ENCODE measurements at places on chromosomes 3 and 15. TPM values are rescaled to one million over a fixed set of nuclear protein-coding genes. Genes with fewer than 3 reads are reported as not detected.

The CCDC39 gene
- 6.7 TPM for total RNA-seq

The MASP1 gene
- total RNA-seq: 0.71 TPM

The ZNF80 gene
- total RNA-seq: not detected

The FAM81A gene
- 2.4 TPM for total RNA-seq

The CCK gene
- total RNA-seq: 0.28 TPM

The SNURF gene
- 3.9 TPM for total RNA-seq

The RASL12 gene
- total RNA-seq: 75.7 TPM
